ENCODE measurements at places on chromosomes 3 and 15.
A peak's percentile ranks its signal among the peaks of the same experiment; 100 is the strongest.

- no peak for DNase-seq
Measured at GRCh38 chr3:76685858-76686257, 354.0 kb upstream of the ROBO2 start.

DNA sequence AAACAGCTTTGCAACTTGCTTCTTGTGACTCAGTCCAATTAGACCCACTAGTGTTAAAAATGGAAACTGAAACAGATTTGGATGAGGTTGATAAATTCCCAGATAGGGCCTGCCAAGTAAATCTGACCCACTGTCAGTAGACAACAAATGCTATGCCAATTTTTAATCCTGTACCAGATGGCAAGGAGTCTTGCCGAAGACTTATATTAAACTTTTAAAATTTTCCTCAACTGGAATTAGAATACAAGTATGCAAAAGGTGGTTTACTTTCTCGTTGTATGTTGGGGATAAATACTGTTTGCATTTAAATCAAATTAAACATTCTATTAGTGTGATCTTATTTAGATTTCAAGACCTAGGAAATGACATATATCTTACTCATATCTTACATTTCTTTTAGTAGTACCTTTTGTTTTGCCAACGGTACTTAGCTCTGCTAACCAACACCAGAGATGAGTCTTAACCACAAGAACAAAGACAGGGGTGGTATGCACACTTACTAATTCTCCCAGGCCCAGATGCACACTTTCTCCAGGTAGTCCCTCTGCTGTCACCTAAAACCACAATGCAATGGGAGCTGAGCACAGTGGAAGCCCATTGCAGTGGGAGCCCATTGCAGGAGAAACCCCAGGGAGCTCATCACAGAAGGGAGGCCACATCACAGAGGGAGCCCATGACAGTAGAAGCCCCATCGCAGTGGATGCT is 77.8 kb downstream of the WWTR1 start:
- DNase-seq = no peak

GRCh38 chr3:3302964-3303363 is 123.5 kb upstream of the CRBN start:
- DNase-seq = no peak

- DNase-seq = no peak
Measured at GRCh38 chr3:160218136-160218535, 7.1 kb upstream of the C3orf80 start.

DNA sequence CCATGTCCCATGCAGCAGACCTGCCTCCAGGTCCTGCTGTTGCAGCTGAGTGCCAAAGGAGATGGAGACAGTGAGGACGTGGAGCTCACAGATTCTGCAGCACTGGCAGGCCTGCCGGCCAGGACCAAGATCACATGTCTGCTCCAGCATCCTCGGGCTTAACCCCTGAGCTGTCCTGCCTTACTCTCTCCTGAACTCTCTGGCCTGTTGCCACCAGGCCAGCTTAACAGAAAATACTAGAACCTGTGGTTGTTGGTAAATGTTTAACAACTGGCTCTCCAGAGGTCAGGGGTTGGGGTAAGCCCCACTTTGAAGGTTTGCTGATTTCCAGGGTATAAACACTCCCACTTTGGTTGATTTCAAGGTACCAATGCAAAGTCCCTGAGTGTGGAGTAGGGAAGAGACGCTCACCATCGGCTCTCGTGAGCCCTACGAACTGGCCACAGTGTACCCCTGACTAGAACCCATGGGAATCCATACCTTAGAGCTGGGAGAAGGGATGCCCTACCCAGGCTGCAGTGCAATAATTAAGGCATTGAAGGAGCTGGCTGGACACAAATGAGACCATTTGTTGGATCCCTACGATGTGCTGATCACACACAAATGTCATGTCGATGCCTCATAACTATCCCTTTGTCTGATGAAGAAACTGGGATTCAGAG is 147.9 kb downstream of the OR4M2 start:
- no peak for DNase-seq

- peak; percentile 84 for DNase-seq
Measured at GRCh38 chr3:127762077-127762786, 60.1 kb downstream of the MGLL start.

DNA sequence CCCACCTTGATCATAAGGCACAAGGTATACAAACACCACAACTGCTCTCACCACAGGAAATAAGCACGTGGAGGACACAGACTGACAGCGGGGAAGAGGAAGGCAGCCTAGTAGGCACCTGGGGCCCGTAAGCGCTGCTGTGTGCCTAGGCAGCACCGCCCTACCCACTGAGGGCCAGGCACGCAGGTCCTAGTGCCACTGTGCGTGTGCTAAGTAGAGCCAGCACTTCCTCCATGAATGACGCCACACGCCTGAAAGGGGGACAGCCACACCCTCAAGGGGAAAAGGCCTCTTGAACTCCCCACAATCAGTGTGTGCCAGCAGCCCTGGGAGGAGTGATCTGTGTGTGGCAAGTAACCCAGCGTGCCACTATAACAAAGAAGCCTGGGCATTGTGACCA is 73.0 kb downstream of the ATP1B3 start:
- no peak for DNase-seq

DNA sequence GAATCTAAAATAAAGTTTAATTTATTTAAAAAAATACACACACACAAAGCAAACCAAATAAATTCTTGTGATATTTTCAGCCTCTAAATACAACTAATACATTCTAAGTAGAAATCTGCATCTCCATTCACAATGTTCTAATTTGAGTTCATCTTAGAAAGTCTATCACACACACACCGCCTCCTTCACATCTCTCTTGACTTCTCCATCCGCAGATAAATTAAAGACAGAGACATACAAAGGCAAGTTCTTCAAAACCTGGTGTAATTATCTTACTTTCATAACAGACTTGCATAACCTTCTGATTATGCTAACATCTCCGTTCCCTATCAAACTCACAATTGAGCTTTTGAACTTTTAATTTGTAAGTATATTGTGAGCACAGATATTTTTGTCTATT is 657.3 kb downstream of the VGLL3 start:
- no peak for DNase-seq

DNA sequence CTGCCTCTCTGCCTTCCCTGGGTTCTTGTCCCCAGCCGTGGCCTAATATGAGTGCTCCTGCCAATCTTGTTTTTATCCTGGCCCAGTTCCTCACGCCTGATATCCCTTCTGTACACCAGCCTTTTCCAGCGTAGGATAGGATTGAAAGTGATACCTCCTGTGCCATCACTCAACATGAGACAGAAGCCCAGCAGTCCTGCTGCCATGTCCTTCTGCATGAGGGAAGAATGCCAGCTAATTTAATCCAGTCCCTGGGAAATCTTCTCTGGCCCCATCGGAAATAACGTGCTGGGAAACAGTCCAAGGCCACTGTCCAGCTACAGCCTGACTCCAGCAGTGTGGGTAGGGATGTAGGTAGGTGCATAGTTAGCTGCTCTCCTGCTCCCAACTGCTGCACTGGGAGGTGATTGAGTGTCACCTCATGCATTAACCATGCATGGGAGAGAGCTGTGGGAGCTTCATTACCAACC is 92.0 kb upstream of the TPM1 start:
- DNase-seq = no peak

- no peak for DNase-seq
Measured at GRCh38 chr3:183494341-183494740, 61.2 kb downstream of the KLHL6 start.

DNA sequence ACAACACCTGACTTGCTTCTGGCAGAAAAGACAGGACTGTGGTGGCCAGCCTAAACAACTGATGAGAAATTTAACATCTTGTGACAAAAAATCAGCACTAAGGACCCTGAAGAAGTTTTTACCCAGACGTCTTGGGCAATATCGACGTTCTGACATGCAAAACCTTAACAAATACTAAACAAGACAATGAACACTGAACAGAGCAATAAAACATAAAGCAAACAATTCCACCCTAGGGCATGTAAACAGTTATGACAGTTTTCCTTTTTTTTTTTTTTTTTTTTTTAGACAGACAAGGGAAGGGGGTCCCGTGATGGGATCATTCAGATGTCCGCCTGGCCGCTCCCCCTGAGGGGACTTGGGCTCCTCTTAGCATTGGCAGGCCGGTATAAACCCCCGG is 738.0 kb downstream of the SI start:
- DNase-seq = no peak

DNA sequence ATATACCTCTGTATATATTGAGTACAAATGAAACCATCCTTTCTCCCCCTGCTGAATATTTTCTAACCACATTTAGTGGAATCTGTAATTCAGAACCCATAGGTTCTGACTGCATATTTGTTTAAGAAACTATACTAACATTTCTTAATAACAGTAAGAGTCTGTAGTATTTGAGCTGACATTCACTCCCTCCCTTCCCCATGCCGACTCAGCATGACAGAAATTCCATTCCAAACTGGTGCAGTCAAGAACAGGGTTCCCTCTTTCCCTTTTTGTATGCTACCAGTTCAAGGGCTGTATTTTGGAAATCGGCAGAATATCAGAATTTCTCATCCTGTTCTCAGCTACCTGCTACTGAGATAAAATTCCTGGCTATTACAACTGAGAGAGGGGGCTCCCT is 796.6 kb upstream of the DPPA4 start:
- no peak for DNase-seq

DNA sequence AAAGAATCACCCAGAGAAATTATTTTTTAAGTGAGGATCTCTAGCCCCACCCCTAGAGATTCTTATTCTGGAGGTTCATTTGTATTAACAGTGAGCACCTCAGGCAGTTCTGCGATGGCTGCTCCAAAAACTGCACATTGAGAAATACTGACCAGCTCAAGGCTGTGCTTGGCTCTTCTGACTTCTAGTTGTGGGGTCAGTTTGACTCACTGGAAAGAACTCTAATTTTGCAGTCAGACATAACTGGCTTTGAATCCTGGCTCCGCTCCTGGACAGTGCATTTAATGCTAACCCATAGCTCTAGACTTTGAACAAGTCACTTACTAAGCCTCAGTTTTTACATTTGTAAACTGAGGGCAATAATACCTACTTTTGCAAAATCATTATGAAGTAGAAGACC is 123.6 kb upstream of the SKOR1 start:
- no peak for DNase-seq

DNA sequence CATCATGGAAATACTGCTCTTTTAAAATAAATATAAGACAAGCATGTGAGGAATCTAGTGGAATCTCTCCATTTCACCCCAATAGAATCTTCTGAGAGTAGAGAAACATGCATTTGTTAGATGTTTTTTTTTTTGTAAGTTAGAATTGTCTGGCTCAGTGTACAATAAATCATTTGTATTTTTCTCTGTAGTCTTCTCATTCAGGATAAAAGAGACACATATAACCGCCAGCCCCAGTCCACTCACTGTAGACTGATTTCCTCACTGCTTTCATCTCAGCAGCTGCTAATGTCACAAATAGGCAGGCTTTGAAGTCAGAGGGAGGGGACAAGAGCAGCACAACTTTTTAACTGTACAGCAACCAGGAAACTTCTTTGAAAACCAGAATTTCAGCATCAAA is 140.2 kb upstream of the RBMS3 start:
- no peak for DNase-seq

DNA sequence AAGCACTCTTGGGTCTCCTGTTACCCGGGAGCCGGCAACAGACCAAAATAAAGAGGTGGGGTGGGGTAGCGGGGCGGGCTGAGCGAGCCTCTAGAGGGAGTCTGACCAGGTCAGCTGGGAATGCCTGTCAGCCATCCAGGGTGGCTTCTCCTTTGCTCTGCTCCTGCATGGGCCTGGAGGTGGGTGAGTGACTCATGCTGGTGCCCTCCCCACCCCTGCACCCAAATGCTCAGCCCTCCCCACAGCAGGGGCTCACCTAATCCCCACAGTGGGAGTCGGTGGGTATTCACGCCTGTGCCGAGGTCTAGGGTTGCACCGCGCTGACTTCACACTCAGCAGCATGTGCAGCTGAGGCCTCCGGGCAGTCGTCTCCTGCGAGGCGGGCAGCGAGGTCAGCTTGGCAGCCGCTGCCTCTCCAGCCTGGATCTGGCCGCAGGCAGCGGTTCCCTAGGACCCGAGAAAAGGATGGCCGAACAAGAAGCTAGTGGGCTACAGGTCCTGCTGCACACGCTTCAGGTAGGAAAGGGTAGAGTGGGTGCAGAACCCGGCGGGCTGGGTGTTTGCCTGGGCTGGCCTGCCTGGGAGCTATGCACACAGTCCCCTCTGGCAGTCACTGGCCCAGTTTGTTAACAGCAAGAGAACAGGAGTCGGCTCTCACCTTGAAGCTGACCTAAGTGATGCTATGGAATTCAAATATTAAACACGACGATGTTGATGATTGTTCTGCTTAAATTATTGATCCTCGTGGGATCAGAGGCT is at the start of gene AGBL1:
Gene AGBL1, plus strand, starts transcription at position 364 of the 759 bp plus-strand sequence.
- DNase-seq = no peak

- peak; percentile 9 for DNase-seq
Measured at GRCh38 chr3:70085613-70086012, 86.1 kb downstream of the SAMMSON start.

GRCh38 chr3:60250206-60250605 is 1001.0 kb downstream of the FHIT start:
- DNase-seq = no peak

DNA sequence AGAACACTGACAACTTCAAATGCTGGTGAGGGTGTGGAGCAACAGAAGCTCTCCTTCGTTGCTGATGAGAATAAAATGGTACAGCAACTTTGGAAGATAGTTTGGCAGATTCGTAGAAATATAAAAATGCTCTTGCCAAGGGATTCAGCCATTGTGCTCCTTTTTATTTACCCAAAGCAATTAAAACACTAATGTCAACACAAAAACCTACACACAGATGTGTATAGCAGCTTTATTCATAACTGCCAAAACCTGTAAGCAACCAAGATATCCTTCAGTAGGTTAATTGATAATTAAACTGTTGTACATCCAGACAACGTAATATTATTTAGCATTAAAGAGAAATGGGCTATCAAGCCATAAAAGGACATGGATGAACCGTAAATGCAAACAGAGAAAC is 37.8 kb upstream of the LSAMP start:
- no peak for DNase-seq

- DNase-seq = peak; percentile 39
Measured at GRCh38 chr3:197023241-197023997, 6.2 kb downstream of the MELTF start.

DNA sequence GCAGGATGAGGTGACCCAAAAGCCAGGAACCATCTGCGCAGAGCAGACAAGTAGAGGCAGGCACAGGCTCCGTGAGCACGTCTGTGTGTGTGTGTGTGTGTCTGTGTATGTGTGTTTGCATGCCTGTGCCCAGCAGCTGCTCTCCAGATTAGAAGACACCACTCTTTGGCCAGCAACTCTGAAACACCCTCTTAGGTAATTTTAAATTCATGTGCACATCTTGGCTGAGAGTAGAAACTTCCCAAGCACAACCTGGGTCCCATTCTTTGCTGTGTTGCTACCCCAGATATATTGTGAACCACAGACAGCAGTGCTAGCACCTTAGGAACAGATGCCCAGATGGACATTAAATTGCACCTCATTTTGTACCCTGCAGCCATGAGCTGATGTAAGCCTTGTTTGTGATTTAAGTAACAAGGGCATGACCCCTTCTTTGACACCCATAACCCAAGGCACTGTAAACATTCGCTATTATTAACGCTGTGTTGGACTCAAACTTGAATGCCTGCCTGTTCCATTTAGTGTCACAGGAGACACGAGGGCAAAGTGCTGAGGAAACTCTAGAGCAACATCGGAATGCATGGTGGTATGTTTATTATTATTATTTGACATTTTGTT is at the start of gene FILIP1L:
Gene FILIP1L, minus strand, starts transcription at position 89 of the 618 bp plus-strand sequence.
- no peak for DNase-seq

All from suppressor macrophage (primary cell).